ENCODE measurements at places on chromosomes 5 and 9.

- no peak for DNase-seq
These were observed 91.1 kb downstream of the TARS1 start for GRCh38 chr5:33531824-33532223.

GRCh38 chr9:136252846-136253245 is 7.2 kb upstream of the QSOX2 start:
- DNase-seq: no peak

DNA sequence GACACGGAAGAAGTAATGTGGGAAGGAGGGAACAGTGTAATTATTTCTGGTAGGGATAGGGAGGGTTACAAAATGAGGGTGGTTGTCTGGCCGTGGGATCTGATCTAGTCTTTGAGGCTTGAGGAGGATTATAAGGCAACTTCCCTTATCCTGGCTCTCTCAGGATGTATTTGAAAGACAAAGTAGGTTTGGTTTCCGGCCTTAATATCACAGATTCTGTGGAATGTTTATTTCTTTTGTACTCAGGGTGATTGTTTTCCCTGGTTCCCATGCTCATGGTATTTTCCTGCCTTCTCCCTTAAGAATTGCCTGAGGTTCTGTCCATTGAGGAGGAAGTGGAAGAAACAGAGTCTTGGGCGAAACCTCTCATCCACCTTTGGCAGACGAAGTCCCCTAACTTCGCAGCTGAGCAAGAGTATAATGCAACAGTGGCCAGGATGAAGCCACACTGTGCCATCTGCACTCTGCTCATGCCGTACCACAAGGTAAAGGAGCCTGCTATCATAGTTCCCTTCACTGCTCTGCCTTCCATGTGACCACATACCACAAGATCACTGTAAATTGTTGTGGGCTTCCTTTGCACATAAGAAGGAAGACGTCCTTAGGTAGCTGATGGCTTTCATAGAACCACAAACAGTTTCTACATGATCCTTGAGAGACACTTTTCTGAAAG is 253.8 kb downstream of the KDM4C start:
- DNase-seq: no peak

GRCh38 chr5:15929611-15930263 is 249.9 kb downstream of the MARCHF11 start:
- DNase-seq: no peak

- no peak for DNase-seq
These were observed 12.8 kb upstream of the NRARP start for GRCh38 chr9:137314561-137315560.

GRCh38 chr5:9699681-9700080 is 69.5 kb upstream of the TAS2R1 start:
- DNase-seq: no peak

DNA sequence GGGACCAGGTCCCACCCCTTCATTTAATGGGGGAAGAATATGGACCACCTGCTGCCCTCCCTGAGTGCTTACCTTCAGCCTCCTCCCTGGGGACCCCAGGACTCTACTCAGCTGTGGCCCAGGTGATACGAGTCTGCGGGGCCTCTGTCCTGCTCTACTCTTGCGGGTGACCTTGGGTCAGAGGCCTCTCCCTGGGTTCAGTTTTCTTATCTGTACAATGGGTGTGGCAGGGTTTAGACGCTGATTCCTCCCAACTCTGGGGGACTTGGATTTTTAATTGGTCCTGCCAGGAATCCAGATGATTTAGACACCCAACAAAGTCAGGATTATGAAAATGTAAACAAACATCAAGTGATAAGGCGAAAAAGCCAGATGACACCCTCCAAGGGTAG is 25.0 kb downstream of the FAM163B start:
- DNase-seq: no peak

DNA sequence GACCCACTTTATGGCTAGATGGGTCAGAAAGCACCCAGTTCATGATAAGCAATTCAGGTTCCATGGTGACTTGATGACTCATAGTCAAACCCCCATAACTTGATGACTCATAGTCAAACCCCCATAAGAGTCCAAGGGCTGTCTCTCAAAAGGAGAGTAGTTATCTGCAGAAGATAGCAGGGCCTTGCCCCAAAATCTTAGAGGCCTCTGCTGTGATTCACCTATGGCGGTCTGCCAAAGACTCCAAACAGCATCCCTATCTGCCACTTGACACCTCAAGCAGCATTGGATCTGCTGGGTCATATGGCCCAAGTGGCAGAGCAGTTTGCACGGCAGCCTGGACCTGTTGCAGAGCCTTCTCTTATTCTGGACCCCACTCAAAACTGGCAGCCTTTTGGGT is 395.2 kb upstream of the KIF2A start:
- DNase-seq: no peak

GRCh38 chr5:50995285-50995942 is 329.0 kb downstream of the PARP8 start:
- DNase-seq: no peak

- DNase-seq: no peak
These were observed 52.8 kb upstream of the TUT7 start for GRCh38 chr9:86407022-86407421.

DNA sequence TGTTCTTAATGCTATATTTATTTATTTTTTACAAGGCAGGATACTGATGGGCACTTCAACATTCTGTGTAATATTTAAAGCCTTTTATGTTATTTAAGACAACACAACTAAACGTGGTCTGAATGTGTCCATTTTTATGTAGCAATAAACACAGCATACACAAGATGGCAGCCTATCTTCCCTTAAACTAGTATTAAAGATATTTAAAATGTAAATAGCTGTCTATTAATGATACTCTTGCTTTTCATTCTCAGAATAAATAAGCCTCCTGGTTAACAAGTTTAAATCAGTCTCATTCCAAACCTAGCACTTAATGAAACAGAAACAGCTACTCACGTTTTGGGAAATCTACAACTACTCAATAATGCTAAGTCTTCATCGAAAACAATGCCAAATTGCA is 315.7 kb downstream of the MCTP1 start:
- DNase-seq: no peak

DNA sequence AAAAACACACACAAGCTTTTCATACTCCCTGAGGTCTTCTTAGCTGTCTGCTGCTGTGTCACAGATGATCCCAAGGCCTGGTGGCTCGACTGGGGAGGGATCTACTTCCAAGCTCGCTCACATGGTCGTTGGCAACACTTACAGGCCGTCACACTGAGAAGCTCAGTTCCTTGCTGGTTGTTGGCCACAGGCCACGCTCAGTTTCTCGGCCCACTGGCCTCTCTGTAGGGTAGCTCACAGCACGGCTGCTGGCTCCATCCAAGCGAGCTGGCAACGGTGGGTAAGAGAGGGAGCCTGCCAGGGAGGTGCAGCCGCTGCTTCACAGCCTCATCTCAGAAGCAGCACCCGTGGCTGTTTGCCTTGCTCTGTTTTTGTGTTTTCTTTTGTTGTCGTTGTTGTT is 43.8 kb upstream of the GFPT2 start:
- DNase-seq: no peak

DNA sequence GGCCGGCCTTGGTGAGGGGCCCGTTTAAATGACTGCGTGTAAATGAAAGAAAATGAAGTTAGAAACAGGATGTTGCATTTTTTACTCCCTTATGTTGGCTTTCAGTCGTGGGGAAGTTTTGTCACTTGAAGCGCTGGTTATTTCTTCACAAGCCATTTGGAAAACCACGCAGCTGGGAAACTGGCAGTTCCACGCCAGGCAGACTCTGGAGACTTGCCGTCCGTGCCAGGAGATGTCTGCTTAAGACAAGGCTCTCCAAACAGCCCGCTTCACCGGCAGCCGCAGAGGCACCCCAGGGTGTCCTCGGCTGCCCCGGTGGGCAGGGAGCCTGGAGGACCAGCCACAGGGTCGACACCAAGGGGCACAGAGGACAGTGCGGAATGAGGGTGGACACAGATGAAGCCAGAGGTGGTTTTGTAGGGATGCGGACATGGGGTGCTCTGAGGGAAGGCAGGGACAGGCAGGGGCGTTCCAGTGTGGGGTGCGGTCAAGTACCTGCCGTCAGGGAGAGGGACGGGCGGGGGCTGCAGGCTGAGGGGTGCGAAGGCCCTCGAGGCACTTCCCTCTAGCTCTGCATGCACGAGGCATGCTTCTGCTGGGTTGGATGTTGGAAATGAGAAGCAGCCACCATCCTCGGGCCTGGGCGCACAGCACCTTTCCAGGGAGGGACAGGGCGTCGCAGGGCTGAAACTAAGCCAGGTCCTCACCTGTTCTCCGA is 11.1 kb upstream of the AJM1 start:
- peak; percentile 20 for DNase-seq

GRCh38 chr5:62606878-62607277 is 28.3 kb downstream of the LRRC70 start:
- DNase-seq: no peak

DNA sequence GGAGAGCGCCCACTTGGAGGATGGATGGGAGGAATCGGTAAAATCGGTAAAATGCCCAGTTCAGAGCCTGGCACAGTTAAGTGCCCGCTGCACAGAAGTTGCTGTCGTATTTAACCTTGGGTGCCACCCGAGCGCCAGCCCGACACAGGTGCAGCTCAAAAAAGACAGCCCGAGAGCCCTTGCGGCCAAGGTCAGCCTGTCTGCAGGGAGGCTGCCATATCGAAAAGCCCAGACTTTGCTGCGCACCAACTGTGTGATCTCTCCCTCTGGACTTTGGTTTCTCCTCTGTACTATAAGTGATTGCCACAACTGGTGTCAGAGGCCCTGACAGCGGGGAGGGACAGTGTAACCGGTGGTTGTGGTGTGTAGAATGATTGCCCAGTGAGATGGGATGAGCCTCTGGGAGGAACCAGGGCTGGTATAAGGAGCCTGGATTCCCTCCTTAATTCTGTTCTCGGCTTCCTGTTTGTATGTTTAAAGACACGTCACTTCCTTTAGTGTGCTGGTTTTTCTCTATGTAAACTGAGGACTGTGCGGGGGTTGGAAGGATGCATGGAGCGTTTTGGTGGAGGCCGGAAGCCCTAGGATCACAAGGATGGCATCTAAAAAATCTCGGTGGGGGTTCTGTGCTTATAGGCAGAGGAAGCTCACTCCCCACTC is 792 bp downstream of the NTMT1 start:
- DNase-seq: peak; percentile 44

GRCh38 chr9:93232388-93232960 is 48.5 kb downstream of the WNK2 start:
- DNase-seq: no peak

GRCh38 chr9:133367221-133367620 is 8.6 kb downstream of the SURF4 start:
- no peak for DNase-seq

- no peak for DNase-seq
These were observed 4.0 kb upstream of the PRRC1 start for GRCh38 chr5:127513408-127513970.

DNA sequence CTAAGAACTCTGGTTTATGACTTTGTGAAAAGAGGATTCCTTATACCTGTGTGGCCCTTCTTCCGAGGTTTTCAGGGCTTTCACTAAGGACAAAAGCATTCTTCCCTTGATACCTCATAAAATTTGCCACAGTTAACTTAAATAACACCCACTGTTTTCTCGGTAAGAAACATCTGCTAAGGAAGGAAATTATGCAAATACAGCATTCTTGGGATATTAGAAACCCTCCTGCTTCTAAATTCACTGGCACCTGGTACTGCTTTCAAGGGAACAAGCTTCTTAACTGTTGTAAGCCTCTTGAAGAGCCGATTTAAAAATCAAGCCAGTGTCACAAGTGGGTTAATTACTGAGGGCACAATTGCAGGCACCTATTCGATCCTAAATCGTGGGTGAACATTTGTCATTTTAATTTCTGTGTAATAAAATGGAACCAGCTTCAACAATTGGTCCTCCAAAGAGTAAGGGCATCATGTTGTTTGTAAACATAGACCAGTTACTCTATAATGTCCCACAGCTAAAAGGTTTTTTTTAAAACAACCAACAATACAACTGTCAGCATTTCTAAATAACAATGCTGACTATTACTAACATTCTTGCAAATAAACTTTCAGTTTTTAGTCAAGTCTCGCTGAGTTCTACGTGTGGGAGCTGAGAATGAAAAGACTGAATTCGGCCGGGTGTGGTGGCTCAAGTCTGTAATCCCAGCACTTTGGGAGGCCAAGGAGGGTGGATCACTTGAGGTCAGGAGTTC is 26.6 kb downstream of the AK3 start:
- no peak for DNase-seq

DNA sequence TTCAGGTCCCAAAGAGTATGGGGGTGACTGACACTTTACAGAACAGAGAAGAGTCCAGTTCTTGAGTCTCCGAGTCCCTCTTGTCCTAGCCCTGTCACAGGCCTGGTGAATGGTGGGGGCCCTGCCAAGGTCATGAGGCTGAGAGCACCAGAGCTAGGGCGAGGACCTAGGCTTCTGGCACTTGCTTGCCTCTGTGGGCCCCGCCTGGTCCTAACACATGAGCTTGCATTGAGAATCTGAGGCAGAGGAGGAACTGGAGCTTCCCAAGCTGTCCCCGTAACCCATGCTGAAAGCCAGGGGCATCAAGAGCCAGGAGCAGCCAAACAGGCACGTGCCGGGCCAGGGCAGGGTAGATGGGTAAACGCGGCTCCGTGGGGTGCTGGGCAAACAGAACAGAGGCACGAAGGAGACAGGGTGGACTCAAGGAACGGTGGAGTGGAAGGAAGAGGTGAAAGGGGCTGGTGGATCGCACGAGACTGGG is 41.3 kb downstream of the JADE2 start:
- no peak for DNase-seq

DNA sequence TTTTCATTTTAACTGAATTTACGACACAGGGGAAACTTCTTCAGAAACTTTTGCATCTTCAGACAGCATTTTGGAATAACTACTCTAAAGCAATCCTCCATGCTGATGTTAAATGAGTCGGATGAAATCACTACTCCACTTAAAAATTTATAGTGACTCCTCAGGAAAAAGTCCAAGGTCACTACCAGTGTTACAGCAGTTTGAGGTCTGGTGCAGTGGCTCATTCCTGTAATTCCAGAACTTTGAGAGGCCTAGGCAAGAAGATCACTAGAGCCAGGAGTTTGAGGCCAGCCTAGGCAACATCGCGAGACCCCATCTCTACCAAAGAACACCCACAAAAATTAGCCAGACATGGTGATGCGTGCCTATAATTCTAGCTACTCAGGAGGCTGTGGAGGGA is 5.9 kb upstream of the GAS1 start:
- no peak for DNase-seq

- no peak for DNase-seq
These were observed 297.0 kb upstream of the TAS2R1 start for GRCh38 chr5:9927106-9927505.

- DNase-seq: no peak
These were observed 42.9 kb upstream of the SUB1 start for GRCh38 chr5:32542216-32543059.

Measured in Right ventricle myocardium inferior (tissue), 1 donor.